ENCODE measurements at places on chromosomes 11 and 22.

DNA sequence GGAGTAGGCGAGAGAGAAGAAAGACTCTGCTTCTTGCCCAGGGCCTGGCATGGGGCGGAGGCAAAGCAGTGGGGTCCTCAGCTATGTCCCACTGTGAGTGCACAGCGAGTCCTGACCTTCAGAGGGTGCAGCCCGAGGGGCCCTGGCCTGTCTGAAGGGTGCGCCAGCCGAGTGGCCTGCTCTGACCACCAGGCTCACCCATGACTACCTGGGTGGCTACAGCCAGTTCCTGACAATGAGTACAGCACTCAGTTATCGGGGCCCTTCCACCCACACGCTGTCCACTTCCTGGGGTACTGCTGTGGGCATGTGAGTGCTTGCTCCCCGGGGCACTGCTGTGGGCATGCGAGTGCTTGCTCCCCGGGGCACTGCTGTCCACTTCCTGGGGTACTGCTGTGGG, 74.1 kb upstream of the B3GAT1 start:
- no peak for DNase-seq

GRCh38 chr22:49788504-49788903, 39.2 kb downstream of the BRD1 start:
- DNase-seq, result peak; percentile 80

GRCh38 chr11:94856443-94856842, 88.3 kb downstream of the AMOTL1 start:
- no peak for DNase-seq

DNA sequence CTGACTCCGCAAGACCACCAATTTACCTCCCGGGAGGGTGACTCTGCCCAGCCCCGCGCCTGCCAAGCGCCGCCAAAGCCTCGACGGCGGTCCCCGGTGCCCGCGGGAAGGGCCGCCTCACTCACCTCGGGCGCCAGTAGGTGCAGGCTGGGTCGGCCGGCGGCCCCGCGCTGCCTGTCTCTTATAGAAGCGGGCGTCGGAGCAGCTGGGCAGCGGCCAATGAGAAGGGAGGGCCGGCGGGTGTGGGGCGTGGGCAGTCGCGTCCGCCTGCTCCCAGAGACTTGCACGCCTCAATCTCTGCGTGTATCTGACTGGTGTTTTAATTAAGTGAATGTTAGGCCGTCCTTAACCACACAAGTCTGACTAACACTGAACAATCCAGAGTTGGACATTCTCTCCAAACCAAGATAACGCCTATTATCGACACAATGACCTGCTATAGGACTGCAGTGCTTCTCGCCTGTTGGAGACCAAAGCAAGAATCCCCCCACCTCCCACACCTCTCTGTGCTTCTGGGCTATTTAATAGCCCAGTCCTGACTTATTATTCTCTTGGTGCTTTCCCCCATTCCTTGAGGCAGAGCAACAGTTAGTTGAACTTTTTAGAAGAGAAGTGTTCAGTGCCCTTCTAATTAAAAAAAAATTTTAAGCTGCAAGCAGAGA, at the start of gene TPH1:
TPH1 (minus strand) TSS at position 154 of the 662 bp plus-strand sequence. CDS start 5,507 bp downstream, outside the sequence.
- DNase-seq, result no peak

DNA sequence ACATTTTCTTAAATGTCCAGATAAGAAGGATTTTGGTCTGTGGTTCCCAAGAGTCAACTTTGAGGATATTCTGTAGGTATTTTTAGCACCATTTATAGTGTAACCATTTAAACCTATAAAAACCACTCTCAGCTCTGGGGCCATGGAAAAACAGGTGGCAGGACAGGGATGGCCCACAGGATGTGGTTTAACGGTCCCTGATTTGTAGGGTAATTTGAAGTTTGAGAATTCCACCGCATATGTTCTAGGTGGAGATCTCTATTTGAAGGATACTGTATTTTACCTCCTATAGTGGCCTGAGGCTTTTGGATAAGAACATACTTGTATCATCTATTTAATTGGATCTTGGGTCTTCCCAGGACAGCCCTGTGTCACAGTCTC, 62.4 kb upstream of the IGLL5 start:
- no peak for DNase-seq

DNA sequence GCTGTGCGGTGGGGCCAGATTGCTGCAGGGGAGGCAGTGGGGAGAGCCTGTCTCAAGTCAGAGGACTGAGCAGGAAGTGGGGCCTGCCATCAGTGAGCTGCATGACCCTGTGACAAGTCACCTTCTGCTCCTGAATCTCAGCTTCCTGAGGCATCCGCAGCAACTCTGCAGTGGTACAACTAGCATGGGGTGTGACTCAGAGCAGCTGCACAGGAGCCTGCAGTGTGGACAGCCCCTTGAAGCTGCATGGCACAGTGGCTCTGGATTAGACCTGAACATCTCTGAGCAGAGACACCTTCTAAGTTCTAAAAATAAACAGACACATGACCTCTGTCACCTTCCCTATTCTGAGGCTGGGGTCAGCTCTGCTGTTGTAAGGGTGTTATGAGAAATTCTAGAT, 18.0 kb downstream of the FAM227A start:
- no peak for DNase-seq
